ENCODE measurements at places on chromosomes 7 and 10.

GRCh38 chr7:21507627-21508343 is 35.1 kb upstream of the DNAH11 start:
- DNase-seq = no peak

DNA sequence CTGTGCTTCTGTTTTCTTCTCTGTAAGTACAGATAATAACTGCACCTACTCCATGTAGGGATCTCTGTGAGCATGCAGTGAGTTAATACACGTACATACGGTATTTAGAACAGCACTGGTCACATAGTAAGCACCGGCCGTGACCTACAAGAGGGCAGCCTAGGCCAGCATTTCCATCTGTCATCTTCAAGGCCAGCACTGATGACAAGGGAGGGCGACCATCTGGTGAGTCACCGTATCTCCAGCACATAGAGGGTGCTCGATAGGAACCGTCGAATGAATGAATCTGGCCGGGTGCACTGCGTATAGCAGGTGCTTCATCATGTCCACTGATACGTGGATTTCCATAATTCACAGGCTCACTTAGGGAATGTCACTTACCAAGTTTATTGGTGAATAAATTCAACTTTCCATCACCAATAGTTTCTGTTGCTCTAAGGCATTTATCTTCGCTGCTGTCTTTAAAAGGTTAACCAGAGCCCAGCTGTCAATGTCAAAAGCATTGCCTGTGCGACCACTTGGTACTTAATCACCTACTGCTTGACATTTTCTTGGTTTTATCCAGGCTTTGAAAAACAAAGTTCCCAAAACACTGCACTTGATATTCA is 8.3 kb downstream of the NOD1 start:
- DNase-seq = no peak

DNA sequence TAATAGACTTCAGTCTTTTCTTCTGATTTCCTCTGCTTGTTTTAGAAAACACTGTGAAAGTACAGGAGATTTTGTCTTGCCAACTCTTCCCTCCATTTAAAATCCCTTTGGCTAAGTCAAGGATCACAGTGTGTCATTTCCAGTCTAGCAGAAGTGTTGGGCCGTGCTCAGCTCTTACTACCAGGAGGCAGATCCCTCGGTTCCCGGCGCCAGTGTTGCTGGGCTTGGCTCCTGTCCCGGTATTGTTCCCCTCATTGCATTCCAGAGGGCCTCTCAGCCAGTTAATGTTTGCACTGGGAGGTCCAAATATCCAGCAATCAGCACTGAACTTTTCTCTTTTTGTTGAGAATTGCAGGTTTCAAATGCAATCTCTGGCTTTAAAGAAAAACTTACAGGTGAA is 612.1 kb upstream of the MGMT start:
- DNase-seq = no peak

DNA sequence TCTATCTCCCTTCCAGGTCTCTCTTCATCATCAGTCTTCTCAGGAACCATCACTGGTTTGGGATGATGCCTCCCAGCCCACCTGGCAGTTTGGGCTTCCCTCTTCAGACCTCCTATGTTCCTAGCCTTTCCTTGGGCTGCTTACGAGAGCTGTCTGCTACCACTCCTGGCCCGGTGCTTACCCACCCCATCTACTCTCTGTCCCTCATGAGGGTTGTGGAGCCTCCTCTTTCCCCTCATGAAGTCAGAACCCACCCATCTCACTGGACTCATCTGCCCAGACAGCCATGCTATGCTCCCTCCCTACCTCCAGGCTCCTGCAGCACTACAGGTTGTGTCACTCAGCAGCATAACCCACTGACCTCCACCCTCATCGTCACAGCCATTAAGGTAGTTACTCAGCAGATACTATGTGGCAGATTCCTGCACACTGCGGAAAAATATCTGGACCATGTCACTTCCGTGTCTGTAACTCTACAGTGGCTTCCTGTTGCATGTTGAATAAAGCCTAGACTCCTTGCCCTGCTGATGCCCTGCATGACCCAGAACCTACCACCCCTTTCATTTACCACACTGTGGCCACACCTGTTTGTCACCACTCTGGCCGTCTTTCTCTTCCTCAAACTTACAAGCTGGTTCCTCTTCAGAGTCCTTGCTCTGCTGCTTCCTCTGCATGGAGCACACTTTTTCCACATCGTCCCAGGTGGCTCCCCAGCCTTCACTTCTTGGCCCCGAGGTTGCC is 2.0 kb downstream of the DBNL start:
- no peak for DNase-seq

GRCh38 chr7:49425277-49425818 is 348.1 kb upstream of the VWC2 start:
- DNase-seq = no peak

DNA sequence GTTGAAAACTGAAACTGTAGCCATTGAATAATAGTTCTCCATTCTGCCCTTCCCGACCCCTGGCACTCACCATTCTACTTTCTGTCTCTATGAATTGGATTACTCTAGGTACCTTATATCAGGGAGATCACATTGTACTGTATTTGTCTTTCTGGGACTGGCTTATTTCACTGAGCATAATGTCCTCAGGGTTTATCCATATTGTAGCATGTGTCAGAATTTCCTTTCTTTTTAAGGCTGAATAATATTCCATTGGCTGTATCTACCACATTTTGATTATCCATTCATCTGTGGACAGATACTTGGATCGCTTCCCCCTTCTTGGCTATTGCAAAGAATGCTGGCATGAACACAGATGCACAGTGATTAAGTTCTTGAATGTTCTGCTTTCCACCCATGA is 107.4 kb downstream of the CDH23 start:
- DNase-seq = no peak

DNA sequence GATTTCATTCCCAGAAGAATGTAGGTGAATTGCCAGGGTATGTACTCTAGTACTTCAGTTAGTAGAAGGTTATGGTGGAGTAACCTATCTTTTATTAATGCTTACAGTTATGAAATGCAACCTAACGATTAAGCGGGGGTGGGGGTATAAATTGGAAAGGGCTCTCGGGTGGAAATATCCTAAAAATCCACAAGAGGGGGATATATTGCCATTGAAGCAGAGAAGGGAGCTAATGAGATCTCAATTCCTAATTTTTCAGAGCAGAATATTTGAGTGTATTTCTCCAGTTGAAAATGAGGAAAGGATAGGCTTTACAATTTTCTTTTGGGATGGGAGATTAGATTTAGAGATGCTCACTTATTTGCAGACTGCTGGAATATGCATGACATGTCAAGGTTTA is 90.8 kb downstream of the DNAJB9 start:
- no peak for DNase-seq

GRCh38 chr7:14839307-14839706 is 63.2 kb downstream of the DGKB start:
- no peak for DNase-seq

DNA sequence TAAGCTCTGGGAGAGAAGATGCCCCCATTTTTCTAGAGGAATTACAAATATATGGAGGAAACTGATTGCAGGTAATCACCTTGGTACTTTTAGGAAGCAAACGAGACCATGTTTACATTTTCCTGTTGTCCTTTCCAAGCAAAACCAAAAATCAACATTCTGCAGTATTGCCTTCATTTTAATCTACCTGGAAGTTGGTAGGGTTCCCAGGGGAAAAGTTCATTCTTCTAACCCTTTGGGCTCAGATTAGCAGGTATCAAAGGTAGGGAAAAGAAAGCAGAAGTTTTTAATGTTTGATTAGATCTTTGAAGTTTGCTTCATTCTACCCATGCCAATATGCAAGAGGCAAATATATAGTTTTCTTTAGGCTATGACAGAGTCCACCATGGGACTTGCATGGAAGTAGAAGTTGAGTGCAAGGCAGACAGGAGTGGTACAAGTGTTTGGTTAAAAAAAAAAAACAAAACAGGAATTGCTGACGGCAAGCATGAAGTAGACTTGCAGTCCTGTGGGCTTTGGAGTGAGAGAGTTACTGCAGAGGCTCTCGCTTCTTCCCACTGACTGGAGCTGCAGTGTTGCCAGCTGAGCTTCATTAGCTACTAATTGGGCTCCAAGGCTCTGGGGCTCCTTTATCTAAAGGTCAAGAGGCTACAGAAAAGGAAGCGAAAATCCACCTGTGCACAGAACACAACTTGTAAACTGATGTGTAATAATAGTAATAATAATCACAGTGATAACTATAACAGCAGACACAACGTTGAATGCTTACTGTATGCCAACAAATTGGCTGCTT is 28.9 kb upstream of the ASAH2 start:
- DNase-seq = no peak

DNA sequence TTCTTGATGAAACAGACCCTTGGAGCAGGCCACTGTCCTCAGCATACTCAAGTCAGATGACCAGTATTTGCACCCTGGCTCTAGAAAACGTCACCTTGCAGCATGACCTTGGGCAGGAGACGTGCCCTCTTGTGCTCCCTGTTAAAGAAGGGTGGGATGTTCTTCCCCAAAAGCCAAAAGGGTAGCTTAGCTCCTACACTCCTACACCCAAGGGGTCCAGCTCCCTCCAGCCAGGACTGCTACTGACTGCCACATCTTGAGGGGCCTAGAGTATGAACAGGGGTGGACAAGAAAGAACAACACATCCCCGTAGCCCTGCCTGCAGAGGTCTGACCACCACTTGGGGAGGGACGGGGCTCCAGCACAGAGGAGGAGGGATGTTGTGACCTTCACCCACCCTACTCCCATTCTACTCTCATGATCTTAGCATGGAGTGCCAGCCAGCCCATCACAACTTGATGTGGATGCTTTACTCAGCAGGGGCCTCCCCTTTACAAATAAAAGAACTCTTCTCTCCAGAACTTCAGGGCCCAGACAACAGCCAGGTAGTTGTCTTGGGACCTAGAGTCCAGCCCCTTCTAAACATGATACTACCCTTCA is 165.3 kb upstream of the ZMIZ1 start:
- no peak for DNase-seq

- DNase-seq = peak; percentile 21
These were observed 22.5 kb downstream of the CFAP43 start for GRCh38 chr10:104209575-104210198.

GRCh38 chr10:49611816-49612512 is 1.9 kb downstream of the SLC18A3 start:
- DNase-seq = no peak

DNA sequence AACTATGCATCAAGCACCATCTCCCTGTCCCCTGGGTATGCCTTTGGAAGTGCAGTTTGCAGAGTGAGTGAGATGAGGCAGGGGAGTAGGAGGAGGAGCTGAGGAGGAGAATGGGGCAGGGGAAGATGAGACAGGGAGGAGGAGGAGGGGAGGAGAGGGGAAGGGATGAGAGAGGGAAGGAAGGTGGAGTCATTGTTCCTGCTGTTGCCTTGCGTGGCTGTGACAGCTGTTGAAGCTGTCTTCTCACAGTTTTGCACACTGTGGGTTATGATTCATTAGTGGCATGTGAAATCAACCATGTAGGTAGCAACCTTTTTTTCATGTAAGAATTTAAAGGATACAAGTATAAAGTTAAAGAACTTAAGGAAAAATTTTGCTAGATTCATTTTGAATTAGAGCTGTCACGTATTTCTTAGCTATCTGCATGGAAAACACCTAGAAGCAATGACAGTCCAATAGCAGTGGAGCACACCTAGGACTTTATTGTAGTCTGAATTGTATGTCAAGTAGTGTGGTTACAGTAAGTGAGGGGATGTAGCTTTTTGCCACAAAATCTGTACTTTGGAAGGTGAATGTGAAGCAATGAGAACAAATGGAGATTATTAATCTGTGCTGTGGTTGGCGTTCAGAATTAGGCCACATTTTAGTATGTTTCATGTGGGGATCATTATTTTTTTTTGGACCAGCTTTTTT is 21.7 kb downstream of the CCM2 start:
- no peak for DNase-seq

- no peak for DNase-seq
These were observed 19.2 kb downstream of the PDCD11 start for GRCh38 chr10:103415581-103415980.

- no peak for DNase-seq
These were observed 266.7 kb downstream of the PRKG1 start for GRCh38 chr10:51340845-51341610.

- no peak for DNase-seq
These were observed 126.4 kb upstream of the CCDC6 start for GRCh38 chr10:60032723-60033122.
